ENCODE measurements at places on chromosomes 3 and 15.

GRCh38 chr15:67199881-67200763 lies 54.3 kb downstream of the AAGAB start:
- no peak for DNase-seq

GRCh38 chr3:124257336-124257864 lies 265.5 kb upstream of the ROPN1 start:
- DNase-seq = no peak

- DNase-seq = no peak
Measured at GRCh38 chr3:53464424-53464823, 30.0 kb upstream of the CACNA1D start.

DNA sequence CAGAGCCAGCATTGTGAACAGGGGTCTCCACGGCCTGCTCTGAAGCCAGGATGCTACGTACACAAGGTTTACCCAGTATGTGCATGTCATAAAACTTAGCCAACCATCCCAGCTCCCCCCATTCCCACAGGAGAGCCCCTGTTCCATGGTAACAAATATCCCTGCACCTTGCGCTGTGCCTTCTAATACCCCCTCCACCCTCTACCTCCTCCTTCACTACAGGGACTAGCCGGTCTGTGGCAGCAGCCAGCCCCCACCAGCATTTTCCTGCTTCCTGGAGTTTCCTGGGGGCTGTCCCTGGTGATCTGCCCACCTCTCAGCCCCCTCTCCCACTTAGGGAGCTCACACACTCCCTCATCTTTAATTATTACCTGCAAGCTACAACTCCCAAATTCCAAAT lies 20.4 kb downstream of the ACSBG1 start:
- no peak for DNase-seq

DNA sequence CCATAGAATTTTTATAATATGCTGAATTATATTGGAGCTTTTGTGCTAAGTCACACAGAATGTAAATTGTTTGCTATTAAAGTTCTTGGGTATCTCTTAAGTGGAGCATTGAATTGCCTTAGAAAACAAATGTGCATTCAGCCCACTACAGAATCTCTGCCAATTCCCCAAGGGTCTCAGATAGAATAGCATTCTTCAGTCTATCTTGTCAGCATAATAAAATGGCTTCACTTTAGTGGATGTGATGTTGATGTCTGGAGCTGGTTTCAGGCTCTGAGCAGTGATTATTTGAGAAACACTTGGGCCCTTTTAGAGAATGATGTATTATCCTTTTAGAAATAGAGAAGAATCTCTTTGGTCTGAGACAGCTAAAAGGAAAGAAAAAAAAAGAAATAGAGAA lies 45.2 kb downstream of the LRCH3 start:
- DNase-seq = no peak

GRCh38 chr15:76340198-76340802 lies 3.7 kb downstream of the ISL2 start:
- no peak for DNase-seq

GRCh38 chr3:152331998-152332397 lies 63.3 kb downstream of the MBNL1 start:
- no peak for DNase-seq

- DNase-seq = no peak
Measured at GRCh38 chr15:84944311-84944710, 37.3 kb upstream of the PDE8A start.

GRCh38 chr15:55555089-55555488 lies 33.1 kb downstream of the PYGO1 start:
- no peak for DNase-seq

DNA sequence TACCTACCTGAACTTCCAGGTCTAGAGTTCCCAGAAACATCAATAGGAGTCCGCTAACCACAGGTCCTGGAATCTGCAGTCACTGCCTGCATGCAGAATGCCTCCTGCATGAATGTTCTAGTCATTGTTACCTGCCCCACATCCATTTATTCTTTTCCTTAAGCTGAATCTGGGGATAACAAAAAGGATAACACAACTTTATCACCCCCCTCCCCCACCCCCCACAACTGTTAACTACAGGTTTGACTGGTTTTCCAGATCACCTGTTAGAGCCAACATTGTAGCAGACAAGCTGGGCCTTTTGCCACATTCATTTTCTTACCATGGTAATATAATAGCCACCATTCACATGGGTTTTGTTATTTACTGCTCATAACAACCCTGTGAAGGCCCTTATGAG lies 4.6 kb upstream of the CTSH start:
- DNase-seq = no peak

- no peak for DNase-seq
Measured at GRCh38 chr3:156383441-156384025, 171.4 kb downstream of the SSR3 start.

DNA sequence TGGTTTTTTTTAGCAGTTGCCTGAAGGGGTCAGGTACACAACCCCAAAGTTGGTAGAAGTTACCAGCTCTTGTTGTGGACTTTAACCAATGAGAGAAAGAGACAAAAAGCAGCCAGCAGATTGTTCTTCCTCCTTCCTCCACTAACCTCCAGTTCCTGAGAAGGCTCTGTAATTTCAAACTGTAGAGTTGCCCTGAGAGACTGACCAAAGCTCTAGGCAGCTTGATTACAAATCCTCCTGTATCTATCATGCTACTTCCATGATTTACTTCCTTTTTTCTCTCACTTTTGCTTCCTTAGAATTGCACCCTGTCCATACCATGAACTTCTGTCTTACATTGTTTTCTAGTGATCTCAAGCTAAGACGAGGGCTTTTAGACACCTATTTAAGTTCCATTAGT lies 29.2 kb downstream of the NSUN3 start:
- DNase-seq = no peak

DNA sequence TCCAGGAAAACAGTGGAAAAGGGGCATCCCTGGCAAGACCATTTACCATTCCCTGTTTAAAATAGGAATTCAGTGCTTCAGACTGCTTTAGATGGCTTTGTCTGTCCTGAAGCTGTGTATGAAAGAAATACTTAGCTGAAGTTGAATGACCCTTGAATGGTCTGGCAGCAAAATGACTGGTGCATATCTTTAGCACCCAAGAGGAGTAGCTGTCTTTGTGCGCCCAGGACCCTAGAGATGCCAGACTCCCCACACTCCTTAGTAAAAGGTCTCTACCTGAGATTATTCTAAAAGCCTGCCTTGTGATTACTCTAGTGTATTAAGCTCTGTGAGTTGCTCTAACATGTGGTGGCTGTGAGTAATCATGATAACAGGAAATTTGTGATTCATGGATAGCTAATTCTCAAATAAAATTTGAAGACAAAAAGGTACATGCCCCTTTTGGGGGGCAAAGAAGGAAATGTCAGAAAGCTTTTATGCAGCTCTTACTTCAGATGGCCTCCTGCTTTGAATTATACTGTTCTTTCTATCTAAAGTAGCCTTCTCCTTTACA lies 3.2 kb downstream of the MAPKBP1 start:
- no peak for DNase-seq

DNA sequence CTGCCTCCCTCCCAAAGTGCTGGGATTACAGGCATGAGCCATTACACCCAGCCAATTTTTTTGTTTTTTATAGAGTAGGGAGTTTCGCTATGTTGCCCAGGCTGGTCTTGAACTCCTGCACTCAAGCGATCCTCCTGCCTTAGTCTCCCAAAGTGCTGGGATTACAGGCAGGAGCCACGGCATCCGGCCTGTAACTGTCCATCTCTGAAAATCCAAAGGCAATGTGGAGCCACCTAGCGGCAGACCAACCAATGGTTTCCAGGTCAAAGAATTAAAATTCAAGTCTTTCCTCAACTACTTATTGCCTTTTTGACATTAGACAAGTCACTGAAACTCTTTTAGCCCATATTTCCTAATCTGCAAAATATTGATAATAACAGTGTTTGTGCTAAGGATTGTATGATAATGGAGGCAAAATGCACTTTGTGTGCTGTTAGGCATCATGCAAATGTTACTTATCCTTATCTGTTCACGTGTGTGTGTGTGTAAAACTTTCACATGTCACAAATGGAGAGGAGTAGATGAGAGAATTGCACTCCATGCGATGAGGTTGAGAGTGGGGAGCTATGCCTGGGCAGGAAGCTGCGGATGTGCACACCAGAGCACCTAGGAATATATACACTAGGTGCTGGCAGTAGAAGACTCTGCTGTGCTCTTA lies 48.7 kb downstream of the COL8A1 start:
- DNase-seq = peak; percentile 29

- no peak for DNase-seq
Measured at GRCh38 chr3:96259299-96259698, 555.1 kb upstream of the EPHA6 start.

DNA sequence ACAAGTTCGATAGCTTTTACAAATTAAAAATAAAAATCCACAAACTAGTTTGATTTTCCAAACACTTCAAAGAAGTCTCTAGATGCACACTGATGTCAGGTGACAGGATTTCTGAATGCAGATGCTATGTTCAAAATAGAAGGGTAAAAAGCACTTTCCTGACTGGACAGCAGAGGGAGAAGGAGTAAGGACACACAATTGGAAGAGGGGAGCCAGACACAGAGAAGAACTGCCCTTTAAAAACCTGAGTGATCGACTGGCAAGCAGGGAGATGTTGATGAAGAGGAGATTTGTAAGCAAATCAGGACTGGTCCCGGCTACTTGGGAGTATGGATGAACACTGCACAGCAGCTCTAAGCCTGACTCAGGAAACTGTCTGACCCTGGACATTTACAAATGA lies 612.8 kb downstream of the MAGI1 start:
- no peak for DNase-seq

- no peak for DNase-seq
Measured at GRCh38 chr15:29870495-29871151, 48.4 kb upstream of the TJP1 start.

DNA sequence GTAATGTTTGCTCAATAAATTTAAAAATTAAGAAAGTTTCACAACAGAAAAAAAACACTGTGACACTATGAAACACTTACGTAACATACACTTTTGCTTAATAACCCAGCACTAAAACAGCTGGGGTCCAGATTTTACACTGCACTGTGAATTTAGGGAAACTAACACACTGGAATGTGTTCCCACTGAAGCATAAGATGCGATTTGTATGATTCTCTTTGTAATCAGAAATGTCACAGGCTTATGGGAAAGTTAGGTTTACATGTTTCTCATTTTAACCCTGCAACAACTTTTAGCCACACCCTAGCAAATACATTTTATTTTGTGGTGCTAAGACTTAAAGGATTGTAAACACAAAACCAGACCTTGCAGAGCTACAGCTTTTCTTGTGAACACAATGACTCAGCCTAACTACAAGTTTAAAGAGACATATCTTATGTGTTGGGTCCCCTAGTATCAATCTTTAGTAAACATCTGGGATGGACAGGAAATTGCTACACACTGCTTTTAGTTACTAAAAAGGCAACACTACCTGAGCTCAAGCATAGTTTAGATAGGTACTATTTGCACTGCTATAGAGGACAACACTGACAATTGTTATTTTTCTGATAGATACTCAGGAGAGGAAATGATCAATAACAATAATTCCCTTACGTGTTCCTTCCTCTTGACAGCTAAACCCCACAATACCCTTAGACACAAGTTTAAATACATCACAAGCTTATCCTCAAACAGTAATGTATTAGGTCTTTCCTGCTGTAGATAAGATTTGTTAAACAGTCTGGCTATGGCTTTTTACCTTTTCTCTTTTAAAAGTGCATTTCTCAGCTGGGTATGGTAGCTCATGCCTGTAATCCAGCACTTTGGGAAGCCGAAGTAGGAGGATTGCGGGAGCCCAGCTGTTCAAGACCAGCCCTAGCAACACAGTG lies 3.8 kb downstream of the PLD1 start:
- DNase-seq = no peak

DNA sequence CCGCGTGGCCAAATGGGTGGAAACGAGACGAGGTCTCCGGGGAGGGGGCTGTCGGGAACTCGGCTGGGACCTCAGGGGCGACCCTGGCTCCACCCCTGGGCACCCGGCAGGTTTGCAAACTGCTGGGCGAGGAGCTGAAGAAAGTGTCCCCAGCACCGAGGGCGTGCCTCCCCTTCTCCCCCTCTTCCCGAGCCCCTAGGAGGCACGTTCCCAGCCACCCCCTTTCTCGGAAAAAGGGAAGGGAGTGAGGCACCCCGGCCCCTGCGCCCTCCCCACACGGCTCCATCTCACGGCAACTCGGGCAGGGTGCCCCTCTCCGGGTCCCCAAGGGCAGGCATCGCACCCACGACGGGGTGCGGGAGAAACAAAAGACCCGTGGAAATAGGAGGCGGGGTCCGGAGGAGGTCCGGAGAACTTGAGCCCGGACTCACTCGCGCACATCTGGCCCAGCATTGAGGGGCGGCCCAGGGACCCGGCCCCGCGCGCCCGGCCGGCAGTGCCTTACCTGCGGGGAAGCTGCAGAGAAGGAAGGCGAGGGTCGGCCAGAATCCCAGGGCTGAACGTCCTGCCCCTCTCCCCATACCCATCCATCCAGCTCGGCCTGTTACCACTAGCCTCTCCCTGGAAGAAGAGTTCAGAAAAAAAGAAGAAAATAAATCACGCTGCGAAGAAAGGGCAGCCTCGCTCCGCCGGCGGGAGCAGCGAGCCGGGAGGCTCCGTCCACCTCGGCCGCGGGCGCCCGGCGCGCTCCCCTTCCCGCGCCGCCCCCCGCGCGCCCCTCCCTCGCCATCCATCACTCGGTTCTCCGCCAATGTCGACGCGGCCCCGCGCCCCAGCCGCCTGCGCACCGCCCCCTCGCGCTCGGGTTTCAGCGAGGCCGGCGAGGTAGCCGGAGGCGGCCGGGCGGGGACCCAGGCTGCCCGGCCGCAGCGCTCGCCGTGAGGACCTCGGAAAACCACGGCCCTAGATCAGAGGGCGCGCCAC lies 16.3 kb downstream of the RGMA start:
- no peak for DNase-seq

- DNase-seq = no peak
Measured at GRCh38 chr3:86234506-86235254, 756.3 kb downstream of the VGLL3 start.

- peak; percentile 10 for DNase-seq
Measured at GRCh38 chr3:196159952-196160804, 51.0 kb downstream of the ZDHHC19 start.

DNA sequence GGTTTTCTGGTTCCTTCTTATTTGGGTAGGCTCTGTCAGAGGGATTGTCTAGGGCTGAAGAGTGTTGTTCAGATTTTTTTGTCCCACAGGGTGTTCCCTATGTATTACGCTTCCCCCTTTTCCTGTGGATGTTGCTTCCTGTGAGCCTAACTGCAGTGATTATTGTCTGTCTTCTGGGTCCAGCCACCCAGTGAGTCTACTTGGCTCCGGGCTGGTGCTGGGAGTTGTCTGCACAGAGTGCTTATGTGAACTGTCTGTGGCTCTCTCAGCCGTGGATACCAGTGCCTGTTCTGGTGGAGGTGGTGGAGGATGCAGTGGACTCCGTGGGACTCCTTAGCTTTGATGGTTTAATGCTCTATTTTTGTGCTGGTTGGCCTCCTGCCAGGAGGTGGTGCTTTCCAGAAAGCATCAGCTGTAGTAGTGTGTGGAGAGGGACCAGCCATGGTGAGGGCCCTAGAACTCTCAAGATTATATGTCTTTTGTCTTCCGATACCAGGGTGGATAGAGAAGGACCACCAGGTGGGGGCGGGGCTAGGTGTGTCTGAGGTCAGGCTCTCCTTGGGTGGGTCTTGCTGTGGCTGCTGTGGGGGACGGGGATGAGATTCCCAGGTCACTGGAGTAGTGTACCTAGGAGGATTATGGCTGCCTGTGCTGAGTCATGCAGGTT lies 53.8 kb downstream of the CCDC66 start:
- no peak for DNase-seq

- no peak for DNase-seq
Measured at GRCh38 chr3:16329036-16329825, 64.2 kb downstream of the OXNAD1 start.

Measured in stimulated activated CD4-positive, alpha-beta T cell treated with anti-CD3 and anti-CD28 coated beads, Interleukin-4, amount 100 ng/mL, for 24 hours (primary cell).